ENCODE measurements at places on chromosomes 1 and 21.

- DNase-seq, result no peak
These were observed 58.0 kb downstream of the LEPR start for GRCh38 chr1:65478379-65479026.

DNA sequence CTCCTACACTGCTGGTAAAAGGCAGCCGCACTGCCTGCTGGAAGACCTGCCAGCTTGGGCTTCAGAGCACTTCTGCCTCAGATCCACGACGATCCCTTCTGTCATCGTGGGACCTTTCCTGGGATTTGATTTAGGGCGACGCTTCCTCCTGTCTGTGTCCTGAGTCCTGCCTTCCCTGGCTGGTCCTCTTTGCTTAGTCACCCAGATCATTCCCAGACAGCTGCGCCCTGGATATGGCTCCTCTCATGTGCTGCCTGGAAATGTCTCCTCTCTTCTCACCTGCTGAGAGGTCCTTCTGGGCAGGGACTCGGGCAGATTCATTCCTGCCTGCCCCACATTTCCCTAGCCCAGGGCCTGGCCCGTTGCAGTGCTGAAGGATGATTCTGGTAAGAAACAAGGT lies 72.4 kb upstream of the POU3F1 start:
- DNase-seq, result no peak

DNA sequence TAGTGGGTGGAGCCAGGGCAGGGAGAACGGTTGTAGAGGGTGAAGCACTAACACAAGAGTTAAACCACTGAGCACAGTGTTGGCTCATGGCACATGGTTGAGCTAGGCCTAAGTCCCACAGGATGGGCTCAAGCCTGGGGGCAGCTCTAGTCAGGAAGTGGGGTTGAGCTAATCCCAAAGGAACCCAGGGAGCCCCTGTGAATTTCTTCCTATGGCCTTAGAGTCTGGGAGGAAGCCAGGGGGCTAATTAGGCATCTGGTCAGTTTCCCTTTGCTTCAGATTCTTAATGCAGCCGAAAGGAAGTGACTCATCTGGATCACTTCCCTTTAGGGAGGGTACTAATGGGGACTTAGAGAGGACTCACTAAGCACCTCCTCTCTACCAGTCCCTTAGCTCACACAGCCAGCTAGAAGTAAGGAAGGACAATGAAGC lies 10.1 kb downstream of the CFAP45 start:
- DNase-seq, result peak; percentile 82

- DNase-seq, result peak; percentile 49
These were observed 207.8 kb downstream of the SLC45A1 start for GRCh38 chr1:8525558-8526275.

All from GM13977 (cell line).